ENCODE measurements at places on chromosomes 6 and 20.
A peak's percentile ranks its signal among the peaks of the same experiment; 100 is the strongest.

DNA sequence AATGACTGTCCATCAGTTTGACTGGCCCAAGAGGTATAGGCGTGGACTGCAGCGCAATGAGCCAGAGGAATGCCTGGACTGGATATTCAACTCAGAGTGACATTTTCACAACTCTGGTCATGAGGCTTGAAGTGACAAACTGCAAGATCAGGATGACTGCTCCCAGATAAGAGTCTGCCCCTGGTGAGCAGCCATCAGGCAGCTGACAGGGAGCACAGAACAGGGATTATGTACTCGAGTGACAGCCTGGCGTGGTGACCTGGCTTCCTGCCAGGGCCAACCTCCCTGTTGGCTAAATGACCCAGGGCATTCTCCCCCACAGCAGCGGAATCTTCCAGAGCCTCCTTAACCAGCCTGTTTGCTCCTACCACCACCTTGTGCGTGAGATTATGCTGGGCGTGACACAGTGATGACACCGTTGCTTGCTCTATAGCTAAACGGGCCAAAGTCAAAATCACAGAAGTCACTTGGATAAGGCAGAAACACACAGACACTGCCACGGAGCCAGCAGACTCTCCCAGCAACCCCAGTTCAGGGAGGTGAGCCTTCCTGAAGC, 209.1 kb upstream of the JARID2 start:
- peak; percentile 90 for DNase-seq

DNA sequence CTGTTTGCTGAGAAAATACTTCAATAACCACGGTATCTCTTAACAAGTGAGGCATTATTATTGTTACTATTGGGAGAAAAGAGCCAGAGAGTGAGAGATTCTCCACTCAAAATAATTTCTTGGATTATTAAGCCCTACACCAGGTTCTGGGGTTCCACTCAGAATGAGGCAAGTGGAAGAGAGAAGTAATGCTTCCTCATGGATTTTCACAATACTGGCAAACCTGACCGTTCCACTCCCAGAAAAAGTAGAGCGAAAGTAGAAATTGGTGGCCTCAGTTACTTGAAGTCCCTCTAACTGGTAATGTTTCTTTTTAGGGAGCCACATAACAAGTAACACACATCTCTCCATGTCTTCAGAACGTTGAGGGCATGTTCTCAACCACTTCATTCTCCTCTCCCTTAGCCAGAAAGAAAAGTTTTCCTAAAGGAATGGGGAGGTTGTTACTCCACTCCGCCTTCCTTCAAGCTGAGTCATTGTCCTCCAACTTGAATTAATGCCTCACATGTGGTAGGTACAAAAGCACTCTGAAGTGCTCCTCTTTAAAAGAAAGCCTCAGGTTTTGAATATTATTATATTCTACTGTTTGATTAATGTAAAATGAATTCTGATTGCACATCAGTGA, 1.9 kb downstream of the BAG2 start:
- peak; percentile 64 for DNase-seq

DNA sequence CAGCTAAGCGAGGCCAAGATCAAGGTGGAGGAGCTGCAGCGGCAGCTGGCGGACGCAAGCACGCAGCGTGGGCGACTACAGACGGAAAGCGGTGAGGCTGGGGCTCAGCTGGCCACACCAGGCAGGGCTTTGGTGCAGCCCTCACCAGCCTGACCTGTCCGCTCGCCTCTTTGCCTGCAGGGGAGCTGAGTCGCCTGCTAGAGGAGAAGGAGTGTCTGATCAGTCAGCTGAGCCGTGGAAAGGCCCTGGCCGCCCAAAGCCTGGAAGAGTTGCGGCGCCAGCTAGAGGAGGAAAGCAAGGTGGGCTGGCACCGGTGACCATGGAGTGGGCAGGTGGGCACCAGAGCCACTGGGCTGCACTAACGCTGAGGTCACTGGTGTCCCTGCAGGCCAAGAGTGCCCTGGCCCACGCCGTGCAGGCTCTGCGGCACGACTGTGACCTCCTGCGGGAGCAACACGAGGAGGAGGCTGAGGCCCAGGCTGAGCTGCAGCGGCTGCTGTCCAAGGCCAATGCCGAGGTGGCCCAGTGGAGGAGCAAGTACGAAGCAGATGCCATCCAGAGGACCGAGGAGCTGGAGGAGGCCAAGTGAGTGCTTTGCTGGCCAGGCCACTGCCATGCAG, 42.8 kb downstream of the MYH7B start:
- peak; percentile 81 for DNase-seq

DNA sequence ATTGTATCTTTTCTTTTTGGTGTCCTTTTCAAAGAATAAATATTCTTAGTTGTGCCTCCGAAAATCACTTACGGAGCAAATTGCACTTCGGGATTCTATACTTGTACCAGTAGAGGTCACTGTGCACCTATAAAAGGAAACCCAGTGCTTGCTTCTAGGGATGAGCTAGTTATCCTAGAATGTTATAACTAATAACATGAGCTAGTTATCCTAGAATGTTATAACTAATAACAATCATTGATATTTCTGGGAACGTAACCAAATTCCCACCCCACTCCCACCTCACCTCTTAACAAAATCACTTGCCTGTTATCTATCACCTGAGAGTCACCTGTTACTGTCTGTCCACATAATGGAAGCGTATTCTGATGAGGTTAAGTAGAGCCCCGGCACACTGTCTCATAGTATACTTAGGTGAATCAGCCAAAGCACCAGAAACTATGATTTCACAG, 126.9 kb upstream of the TIAM2 start:
- no peak for DNase-seq

GRCh38 chr6:168182366-168182765, 103.4 kb upstream of the FRMD1 start:
- DNase-seq = peak; percentile 28

DNA sequence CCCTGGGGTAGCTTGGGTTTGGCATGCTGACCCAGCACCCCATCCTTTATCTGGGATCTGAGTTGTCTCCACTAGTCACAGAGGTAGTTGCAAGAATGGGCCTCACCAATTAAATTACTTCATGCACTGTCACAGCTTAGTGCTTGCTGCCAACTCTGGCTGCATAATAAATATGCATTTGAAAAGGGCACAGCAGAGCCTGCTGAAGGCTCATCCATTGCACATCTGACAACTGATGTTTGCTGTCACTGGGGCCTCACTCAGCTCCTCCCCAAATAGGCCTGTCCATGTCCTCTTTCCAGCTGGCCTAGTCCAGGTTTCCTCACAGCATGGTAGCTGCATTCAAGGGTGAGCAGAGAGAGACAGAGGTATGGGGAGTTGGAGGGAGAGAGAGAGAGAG, 13.3 kb upstream of the NXT1 start:
- no peak for DNase-seq
